ENCODE measurements at places on chromosomes 16 and 17.

DNA sequence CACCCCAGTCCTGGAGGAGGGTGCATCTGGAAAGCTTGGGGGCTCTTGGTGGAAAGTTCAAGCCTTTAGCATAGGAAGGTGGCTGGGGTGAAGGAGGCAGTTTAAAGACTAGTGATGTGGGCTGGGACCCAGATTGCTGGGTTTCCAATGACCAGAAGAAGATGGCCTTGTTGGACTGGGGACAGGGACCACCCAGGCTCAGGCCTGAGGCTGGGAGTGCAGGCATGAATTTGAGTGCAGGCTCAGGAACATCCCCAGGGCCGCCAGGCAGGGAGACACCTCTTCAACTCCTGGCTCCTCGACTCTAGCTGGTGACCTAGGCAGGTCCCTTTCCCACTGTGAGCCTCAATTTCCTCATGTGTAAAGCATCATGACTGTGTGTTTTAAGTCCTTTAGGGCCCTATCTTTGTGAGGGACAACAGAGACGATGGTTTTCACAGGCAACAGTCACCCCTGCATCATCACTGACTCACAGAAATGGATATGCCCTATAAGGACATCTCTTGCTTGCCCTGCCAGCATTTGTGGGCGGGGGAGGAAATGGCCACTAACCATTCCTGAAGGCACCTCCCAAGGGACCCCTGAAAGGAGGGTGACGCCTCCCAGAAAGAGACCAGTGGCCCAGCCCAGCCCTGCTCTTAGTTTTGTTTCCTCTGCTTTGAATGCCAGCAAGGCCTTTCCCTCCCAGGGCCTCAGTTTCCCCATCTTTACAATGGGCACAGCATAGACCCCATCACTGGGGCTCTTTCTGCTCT lies 11.1 kb downstream of the NLRC5 start:
- no peak for DNase-seq

DNA sequence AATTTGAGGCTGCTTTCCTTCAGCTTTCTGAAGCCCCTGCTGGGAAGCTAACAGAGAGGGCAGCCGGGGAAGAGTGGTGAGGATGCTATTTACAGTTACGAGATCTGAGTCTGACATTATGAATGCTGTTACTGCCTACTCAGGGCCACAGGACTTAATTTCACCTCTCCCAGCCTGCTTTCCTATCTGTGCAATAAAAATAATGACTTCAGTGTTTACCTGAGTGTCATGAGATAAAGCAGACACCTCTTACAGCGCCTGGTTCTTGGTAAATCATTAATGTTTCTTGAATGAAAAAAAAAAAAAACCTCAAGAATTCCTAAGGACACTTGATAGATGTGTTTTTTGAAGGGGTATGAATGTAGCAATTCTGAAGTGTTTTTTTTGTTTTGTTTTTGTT lies 24.2 kb upstream of the CPHXL start:
- DNase-seq, result no peak

DNA sequence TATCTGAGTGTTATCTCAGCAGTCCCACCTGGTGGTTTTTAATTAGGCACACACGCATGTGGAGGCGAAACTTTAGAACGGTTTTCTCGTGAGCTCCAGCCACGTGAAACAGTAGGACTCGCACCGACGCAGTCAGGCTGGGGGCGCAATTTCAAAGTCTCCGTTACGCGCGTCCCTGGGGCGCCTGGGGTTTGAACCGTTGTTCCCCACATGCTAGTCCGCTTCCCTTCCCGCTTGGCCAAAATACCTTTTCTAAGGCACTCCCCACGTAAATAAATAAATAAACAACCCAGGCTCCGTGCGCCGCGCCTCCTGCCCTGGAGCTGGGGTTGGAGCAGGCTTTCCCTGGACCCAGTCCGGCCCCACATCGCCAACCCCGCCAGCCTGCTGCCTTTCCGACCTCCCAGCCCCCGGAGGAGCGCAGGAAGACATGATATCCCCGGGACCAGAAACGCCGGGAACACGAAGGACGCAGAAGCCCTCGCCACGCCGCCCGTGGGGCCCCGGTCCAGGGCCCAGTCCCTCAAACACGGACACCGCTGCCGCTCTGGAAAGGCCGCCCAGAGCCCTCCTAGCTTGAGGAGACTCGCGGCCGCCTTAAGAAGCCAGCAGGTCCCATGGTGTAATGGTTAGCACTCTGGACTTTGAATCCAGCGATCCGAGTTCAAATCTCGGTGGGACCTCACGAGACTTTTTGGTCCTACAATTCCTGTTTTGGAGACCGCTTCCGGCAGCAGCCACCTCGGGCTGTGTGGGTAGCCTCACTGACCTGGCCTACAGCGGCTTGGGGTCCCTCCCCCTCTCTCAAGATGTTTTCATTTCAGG lies 18.2 kb downstream of the GNGT2 start:
- DNase-seq, result peak; percentile 95

GRCh38 chr17:64074704-64075426 lies 54.4 kb upstream of the ICAM2 start:
- DNase-seq, result no peak
